ENCODE measurements at places on chromosomes 1 and 21.

DNA sequence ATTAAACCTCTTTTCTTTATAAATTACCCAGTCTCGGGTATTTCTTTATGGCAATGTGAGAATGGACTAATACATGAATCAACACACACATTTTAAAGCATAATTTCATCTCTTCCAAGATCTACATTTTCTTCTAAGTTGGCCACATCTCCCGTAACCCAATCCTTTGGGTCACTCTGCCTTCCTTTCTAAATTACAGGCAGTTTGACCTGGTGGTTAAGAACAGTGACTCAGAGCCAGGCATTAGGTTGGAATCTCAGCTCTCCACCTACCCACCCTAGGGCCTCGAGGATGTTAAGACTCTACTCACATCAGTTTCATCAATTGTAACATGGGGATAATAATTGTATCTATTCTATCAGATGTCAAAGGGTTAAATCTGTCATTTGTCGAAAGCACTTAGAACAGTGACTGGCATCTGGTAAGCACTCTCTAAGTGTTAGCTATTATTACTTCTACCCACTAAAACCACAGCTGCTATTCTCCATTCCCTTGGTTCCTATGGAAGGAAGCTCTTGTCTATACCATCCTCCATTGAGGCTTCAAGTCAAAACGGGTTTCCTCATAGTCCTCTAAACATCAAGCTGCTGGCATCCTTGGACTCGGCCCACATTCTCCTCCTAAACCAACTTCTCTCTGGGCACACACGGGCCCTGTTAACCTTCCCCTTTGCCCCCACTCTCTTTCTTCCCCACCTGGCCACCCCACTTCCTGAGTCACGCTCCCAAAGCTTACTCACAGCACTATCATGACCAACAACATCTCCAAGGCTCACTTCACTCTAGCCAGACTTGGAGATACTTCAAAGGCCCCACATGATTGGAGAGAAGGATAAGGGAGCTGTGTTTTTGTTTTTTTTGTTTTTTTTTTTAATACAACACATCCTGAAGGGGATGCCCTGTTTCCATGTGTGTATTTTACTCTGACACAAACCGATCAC is 116.9 kb downstream of the TGFBR3 start:
- no peak for DNase-seq

GRCh38 chr21:27769763-27770162 is 802.9 kb upstream of the ADAMTS5 start:
- DNase-seq: no peak

DNA sequence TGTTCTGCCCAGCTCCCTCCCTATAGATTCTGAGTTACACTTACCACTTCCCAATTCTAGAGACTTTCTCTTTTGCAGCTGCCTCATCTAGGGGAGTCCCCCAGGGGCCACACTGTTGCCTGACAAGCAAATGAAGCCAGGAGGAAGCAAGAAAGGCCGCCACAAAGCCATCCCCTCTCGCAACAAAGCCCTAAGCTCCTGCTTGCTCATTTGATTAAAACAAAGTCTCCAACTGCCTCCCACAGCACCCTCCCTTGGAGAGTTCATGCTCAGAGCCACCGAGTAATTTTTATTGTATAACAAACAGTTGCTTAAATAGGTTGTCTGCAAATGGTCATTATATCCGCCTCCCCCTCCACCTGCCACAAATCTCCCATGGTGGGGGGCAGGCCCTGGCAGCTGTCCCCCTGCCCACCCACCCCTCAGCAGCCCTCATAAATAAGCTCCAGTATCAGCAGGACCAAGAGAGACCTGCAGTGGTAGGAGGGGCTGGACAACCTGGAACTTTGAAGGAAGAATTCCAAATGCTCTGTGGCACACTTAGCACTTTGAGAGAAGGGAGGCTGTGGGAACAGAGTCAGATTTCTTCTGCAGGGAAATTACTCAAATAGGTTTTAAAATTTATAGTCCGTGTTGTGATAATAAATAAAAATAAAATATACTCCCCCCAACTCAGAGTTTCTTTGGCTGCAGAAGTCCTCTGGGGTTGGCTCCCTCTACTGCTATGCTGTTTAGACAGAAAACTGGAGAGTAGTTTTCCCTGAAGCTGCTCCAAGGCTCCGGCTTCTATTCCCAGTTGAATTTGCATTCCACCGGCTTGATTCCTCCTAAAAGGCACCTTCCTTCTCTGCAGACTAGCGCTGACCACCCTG is 237.5 kb downstream of the TTLL7 start:
- no peak for DNase-seq

- DNase-seq: no peak
Measured at GRCh38 chr1:101732261-101732660, 264.5 kb downstream of the OLFM3 start.

GRCh38 chr1:44242746-44243145 is 29.5 kb downstream of the DMAP1 start:
- DNase-seq: no peak

DNA sequence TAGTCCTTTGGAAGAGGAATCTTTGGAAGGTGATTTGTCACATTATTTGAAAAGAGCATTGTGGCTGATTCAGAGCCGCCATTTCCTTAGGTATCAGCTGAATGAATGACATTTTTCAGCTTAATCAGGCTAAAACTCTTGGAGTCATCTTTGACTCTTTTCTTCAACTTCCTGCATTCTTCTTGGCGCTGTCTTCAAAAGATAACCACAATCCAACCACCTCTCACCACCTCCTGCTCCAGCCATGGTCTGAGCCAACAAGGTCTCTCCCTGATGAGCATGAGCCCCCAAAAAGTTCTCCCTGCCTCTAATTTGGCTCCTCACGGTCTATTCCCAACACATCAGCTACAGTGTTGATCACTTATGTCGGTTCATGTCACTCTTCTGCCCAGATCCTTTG is 297.6 kb upstream of the RUNX1 start:
- DNase-seq: no peak

DNA sequence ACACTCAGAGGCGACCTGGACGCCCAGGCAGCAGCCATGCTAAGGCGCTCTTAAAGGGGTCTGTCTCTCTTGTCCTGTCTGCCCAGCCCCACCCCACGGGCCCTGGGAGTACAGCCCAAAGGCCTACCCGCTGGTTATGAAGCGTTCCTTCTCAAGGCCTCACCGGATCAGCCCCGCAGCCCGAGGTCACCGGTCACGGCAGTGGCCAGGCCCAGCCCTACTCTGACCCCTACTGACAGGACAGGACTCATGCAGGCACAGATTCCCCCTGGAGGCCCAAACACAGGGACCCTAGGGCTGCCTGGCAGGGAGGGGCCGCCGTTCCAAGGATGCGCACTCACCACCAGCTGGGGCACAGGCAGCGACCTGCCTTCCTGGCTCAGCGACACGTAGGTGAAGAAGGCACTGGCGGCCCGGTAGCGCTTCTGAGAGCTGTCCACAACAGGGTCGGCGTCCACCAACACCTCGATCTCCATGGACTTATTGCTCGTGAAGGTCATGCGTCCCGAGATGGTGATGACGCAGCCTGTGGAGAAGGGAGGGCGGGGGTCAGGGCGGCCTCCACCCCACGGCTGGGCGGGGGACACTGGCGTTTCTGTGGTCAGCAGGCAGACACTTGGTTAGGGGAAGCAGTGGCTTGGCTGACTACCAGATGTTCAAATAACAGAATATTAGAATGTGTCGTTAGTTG is 20.0 kb upstream of the GPR153 start:
- DNase-seq: peak; percentile 85

DNA sequence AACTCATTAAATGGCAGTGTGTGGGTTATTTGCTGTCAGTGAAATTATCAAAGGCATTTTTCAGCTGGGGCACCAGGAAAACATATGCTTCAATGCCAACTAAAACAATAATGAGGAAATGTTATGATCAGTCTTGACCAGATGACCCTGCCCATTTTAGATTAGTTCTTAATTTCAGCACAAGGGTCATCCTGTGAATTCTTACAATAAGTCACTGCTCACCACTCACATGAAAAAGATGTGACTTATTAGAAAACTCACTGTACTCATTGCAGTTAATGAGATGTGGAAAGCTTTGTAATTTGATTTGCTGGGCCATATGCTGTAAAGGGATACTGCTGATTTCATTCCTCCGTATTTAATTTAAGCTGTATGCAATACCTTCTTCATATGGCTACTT is 178.5 kb upstream of the LMO4 start:
- DNase-seq: no peak

- no peak for DNase-seq
Measured at GRCh38 chr1:2911421-2912178, 109.7 kb upstream of the ACTRT2 start.

DNA sequence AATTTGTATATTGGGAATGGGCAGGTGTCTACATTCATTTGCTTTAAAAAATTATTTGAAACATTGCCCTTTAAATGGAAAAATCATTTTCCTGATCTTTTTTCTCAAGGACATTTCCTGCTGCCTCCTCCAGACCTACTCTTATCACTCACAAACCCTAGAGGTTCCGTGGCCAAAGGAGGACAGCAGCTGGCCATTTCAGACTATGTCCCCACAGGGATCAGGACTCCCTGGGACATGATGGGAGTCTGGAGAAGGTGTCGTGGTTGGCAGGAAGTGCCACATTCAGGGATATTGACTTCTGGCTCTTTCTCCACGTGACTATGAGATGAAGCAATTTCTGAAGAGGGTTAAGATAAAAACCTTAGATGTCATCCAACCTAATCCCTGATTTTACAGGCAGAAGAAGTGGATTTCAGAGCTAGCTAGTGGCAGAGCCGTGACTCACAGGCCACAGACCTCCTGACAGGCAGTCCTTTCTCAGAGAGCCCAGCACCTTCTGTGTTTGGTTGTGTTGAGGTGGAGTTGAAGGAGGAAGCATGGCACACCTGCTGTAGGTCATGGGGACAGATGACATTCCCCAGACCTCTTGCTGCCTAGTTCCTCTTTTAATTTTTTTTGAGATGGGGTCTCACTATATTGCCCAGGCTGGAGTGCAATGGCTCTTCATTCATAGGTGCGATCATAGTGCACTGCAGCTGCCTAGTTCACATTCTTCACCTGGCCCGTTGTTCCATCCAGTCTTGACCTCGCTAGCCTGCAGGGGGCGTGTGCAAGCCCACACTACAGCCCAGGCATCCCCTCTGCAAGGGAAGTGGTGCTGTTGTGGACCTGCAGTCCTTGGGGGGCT is 25.5 kb upstream of the IL10 start:
- no peak for DNase-seq

DNA sequence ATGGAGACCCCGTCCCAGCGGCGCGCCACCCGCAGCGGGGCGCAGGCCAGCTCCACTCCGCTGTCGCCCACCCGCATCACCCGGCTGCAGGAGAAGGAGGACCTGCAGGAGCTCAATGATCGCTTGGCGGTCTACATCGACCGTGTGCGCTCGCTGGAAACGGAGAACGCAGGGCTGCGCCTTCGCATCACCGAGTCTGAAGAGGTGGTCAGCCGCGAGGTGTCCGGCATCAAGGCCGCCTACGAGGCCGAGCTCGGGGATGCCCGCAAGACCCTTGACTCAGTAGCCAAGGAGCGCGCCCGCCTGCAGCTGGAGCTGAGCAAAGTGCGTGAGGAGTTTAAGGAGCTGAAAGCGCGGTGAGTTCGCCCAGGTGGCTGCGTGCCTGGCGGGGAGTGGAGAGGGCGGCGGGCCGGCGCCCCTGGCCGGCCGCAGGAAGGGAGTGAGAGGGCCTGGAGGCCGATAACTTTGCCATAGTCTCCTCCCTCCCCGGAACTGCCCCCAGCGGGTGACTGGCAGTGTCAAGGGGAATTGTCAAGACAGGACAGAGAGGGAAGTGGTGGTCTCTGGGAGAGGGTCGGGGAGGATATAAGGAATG is 505 bp downstream of the LMNA start:
- DNase-seq: peak; percentile 80

- no peak for DNase-seq
Measured at GRCh38 chr1:61058483-61059245, 23.7 kb upstream of the NFIA start.

DNA sequence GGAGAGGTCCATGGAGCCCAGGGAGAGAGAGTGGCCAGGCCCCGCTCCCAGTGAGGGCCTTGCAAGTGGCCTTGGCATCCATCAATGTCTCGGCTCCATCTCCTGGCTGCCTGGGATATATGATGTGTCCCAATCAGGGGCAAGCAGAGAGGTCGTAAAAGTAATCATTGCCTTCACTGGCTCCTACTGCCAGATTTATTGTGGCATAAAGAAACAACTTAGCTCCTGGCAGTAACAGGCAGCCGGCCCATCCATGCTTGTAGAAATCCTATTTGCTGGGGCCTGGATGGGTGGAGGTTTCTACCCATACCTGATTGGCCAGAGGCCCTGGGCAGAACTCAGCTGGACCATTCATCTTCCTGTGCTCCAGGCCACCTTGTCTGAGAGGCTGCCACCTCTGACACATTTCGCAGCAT is 272.6 kb downstream of the MATN1 start:
- DNase-seq: peak; percentile 27

DNA sequence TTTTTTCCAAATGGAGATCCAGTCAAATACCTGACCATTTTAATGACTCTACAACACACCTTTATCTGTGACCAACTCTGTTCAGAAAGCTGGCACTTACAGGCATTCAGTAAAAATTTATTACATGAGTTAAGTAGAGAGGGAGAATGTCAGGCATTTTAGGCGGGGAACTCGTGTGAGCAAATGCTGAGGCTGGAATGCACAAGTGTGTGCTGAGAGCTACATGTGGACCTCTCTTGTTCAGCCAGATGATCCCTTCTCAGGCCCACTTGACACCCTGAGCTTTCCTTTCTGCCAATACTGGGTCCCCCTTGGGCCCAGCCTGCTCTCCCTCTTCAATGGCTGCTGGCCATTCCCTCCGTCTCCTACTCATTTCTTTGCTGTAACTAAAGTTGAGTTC is 11.7 kb downstream of the PPIH start:
- DNase-seq: no peak

DNA sequence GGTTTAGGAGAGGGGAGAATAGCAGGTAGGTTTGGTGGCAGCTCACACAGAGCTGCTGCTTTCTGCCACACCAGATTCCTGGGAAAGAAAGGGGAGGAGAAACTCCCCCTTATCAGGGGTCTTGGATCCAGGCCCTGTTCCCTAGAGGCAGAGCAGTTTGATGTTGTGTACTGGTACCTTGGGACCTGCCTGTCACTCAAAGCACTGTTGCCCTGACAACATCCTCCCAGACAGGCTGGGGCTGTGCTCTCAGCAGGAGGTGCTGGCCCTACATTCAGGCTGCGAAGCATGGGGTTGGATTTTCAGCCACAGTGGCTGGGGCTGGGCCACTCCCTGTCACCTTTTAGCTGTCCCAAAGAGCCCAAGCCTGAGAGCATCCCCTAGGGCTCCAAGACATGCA is 188.0 kb downstream of the GRIK3 start:
- no peak for DNase-seq

DNA sequence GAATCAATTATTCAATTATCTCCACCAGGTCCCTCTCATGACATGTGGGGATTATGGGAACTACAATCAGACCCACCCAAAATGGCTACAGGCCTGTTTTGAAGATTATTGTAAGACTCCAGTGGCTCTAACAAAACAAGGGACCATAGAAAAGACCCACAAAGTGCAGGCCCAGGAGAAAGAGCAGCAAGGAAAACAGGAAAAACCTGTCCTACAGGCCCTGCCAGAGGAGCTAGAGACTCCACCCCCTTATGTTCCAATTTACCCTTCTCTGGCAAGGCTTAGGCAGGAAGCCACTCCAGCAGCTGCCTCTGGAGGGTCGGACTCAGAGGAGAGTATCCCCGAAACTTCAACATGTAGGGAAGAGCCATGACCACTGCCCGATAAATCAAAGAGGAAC is 96.5 kb downstream of the LIPI start:
- no peak for DNase-seq
